Stimulated activated CD4-positive, alpha-beta T cell treated with anti-CD3 and anti-CD28 coated beads, Interleukin-1b, Interleukin-23, amount 100 ng/mL, for 1 hour (primary cell): ENCODE measurements at places on chromosomes 16 and 17.

DNA sequence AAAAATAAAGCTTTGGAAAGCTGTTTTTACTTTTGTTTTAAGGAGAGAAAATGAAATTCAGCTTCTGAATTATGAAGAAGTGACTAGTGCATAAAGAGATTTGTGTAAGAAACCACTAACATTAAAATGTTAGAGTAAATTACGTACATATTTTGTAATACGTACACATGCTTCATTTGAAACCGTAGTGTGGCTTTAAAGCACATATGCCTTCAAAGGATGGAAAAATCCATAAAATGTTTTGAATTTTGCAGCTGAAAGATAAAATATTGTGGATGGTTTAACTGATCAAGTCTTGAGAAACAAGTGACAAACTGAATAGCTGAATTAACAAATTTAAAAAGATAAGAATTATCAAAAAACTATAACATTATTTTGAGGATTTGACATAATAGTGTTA is 35.4 kb downstream of the COX10 start:
- no peak for DNase-seq

- no peak for DNase-seq
Observed at GRCh38 chr17:65522751-65523404, 38.6 kb downstream of the AXIN2 start.

GRCh38 chr17:56593086-56593645 is 333 bp upstream of the NOG start:
- DNase-seq, result no peak

DNA sequence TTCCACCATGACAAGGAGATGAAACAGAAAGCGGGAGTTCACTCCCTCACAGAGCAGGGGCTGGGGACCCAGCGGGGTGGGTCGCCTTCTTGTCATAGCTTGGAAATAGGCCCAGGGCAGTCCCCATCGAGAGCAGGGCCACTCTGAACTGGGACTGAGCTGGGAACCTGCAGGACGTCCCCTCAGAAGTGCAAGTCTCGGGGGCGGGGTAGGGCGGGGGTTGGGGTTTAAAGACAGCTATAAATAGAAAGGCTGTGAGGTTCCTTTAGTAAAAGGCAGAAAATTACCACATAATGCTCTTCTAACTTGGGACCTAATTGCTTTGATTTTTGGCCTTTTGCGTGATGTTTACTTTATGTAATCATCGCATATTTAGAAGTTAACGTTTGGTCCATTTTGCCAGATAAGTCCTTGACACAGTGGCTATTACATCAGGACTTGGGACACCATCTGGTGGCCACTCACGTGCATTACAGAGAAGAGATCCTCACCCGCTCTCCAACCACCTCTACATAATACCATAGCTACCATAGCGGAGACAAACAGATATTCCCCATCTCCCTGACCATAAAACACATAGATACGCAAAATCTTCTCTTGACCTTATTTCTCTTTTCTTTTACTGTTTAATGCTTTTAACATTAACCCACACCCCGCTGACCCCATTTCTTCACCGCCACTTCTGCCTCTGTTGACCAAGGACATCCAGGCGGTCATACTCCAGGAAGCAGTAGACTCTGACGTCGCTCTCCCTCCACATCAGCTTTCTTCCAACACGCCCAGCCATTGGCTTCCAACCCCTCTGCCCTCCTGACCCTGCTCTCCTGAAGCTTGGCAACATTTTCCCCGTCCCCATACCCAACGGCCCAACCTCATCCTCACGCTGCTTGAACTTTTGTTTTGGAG is 27.5 kb upstream of the PIK3R6 start:
- DNase-seq, result no peak
